Mucosa of descending colon (tissue), 3 donors: ENCODE measurements at places on chromosomes 12 and 14. TPM values are rescaled to one million over a fixed set of nuclear protein-coding genes. Genes with fewer than 3 reads are reported as not detected.

GRCh38 chr12:82593901-82594396 is 92.8 kb upstream of the TMTC2 start:
- no peak for DNase-seq

Gene RIN3
- total RNA-seq = 51.0 TPM

- DNase-seq = no peak
Observed at GRCh38 chr14:23360496-23360895, 4.5 kb downstream of the EFS start.

DNA sequence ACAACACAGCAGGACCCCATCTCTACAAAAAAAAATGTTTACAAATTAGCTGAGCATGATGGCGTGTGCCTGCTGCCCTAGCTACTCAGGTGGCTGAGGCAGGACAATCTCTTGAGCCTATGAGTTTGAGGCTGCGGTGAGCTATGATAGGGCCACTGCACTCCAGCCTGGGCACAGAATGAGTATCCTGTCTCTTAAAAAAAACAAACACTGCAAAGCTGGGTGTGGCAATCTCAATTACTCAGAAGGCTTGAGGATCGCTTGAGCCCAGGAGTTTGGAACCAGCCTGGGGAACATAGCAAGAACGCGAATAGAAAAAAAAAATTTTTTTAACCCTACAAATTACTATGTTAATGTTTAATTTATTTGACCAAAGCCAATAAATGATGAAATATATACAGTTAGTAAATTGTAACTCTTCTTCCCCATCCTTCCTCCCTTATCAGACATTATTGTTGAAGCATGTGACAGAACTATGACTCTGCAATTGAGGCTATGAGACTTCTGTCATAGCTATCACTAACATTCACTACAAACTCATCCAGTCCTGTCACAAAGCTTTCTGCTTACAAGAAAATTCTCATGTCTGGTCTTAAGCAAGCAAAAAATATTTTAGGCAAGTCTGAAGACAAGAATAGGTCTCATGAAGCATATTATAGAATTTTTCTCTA is 9.8 kb downstream of the BTBD7 start:
- DNase-seq = no peak

Gene GPR132
- total RNA-seq = 1.7 TPM

Gene ZNF705A
- total RNA-seq = not detected

Gene MYBPC1
- total RNA-seq = 12.6 TPM

Gene P2RX2
- total RNA-seq = 0.19 TPM

GRCh38 chr12:89176676-89177075 is 175.6 kb downstream of the DUSP6 start:
- DNase-seq = no peak

GRCh38 chr14:39432619-39433451 is 602 bp upstream of the FBXO33 start:
- peak; percentile 96 for DNase-seq
